ENCODE measurements at places on chromosomes 5 and 9. TPM values are rescaled to one million over a fixed set of nuclear protein-coding genes. Genes with fewer than 3 reads are reported as not detected.

Gene TMCO6
- total RNA-seq = 10.6 TPM

Gene IRGM
- total RNA-seq = not detected

Gene SFXN1
- 84.8 TPM for total RNA-seq

Gene SLC25A2
- total RNA-seq = not detected

Gene SPINK5
- total RNA-seq = 51.3 TPM
